ENCODE measurements at places on chromosomes 7 and 10.

DNA sequence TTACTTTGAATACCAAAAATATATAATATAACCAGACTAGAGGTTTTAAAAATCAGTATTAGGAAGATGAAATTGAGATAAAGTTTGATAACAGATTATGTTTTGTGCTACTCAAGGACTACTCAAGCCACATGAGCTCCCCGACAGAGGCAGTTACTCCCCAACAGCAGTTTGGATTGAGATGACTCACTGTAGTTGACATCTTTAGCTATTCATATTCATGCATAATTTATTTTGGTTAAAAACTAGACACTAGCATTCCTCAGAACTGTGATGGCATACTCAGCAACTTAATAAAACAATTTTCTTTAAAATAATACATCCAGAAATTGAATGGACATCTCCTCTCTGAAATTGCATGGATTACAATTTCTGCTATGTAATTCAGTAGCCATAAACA lies 19.6 kb downstream of the PCLO start:
- DNase-seq, result no peak

- DNase-seq, result no peak
Measured at GRCh38 chr7:2066251-2066919, 166.4 kb downstream of the MAD1L1 start.

- no peak for DNase-seq
Measured at GRCh38 chr7:23000597-23001360, 13.2 kb downstream of the HYCC1 start.

DNA sequence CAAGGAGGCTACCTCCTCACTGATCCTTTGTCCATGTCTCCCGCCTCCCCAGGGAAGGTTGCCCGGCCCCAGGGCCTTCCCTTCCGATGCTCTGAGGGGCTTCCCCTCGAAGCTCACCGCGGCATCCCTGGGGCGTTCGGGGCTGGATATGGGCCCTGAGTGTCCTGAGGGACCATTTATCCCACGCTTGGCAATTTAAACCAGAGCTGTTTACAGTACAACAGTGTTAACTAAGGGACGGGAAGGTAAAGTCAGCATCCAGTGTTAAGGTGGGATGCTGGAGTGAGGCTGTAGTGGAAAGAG lies 92.0 kb downstream of the TCERG1L start:
- no peak for DNase-seq

DNA sequence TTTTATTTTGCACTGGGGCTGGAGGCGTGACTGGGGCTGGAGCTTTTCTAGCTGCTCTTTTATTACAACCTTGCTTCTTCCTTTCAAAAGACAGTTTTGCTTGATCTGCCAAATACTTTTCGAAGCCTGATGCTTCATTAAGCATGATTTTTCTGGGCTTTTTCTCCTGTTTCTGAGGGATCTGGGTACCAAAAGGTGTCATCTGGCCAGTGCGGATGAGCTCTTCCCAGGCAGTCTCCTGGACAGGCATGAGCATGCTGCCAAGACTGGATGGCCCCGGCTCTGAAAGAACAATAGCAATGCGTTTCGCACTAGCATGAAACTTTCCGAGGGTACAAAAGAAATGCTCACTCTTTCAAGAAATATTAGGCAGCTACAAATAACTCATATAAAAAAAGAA lies 14.4 kb downstream of the ERCC6 start:
- DNase-seq, result no peak

DNA sequence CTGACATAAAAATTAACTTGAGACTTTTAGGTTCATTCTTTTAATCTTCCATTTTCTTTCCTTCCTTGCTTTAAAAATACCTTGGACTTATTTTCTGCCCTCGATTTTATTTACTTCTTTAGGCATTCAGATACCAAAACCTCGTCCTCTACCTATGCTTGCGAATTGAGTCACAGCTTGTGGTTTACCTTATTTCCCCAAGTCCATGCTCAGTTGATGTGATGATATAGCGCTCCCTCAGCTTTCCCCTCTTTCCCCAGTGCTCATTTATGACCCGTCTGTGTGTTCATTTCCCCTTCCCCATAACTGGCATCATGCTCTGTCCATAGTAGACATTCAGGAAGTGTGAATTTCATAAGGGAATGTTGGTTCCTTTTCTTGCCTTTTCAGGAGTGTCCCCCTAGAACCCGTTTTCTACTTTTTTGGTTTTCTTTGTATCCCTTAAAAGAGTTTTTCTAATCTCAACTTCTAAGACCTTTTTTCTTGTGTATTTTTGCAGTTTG lies 19.1 kb upstream of the PRKRIP1 start:
- DNase-seq, result no peak

DNA sequence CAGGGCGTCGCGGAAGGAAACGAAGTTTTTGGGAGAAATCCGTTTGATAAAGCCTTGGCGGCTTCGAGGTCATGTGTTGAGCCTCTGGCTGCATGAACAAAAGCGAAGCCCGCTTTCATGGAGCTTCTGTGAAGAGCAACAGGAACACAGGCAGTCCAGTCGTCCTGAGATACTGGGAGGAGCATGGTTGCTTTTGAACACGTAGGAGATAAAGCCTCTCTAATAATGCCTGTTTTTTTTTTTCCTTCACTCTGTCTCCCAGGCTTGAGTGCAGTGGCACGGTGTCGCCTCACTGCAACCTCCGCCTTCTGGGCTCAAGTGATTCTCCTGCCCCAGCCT lies 473 bp upstream of the ZNF32 start:
- no peak for DNase-seq

GRCh38 chr7:159070431-159071148 lies 74.1 kb downstream of the VIPR2 start:
- no peak for DNase-seq

DNA sequence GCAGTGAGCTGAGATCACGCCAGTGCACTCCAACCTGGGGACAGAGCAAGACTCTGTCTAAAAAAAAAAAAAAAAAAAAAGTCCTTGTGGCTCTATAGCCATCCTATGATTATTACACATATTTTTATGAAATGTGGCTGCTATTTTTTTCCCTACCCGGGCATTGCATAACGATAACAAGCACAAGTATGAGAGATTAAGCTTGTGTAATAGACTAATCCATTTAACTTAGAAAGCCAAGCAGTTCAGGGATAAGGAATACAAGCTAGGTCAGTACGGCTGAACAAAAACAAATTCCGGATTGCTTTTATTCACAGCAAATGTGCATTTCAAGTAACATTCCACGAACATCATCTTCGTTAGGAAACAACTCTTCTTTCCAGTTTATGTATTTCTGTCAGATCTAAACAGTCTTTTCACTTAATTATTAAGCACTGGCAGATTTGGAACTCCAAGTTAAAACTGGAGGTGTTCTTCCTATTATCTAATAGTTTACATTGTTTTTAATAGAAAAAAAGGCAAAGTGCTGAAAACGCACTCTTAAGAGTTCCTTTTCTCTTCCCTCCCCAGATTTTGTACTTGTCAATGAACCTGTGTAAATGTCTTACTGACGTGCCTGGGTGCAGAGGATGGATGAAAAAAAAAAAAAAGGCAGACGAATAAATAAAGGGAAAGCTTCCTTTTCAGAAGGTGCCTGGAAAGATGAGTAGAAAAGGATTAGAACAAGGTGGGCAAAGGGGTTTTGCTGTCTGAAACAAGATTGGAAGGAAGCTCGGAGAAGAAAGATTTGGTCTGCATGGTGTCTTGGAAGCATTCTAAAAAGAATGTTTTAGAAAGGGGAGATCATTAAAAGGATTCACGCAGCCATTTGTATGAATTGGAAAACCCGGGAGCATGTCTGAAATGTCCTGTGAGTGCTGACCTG lies 81.1 kb downstream of the PRTFDC1 start:
- no peak for DNase-seq

DNA sequence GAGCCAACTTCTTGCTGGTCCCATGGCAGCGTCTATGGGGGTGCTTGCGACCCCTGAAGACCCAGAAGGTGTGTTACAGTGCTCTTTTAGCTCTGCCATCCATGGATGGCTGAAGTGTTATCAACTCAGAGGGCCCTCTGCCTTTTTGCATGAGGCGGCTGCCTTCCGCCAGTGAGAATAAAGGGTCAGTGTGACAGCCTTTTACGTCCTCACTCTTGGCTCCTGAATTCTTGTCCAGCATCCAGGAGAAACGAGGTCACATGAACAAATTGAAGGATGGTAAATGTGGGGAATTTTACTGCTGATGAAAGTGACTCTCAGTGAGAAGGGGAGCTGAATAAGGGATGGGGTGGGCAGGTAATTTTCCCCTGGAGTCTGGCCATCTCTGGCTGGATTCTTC lies 24.1 kb downstream of the SSMEM1 start:
- no peak for DNase-seq

DNA sequence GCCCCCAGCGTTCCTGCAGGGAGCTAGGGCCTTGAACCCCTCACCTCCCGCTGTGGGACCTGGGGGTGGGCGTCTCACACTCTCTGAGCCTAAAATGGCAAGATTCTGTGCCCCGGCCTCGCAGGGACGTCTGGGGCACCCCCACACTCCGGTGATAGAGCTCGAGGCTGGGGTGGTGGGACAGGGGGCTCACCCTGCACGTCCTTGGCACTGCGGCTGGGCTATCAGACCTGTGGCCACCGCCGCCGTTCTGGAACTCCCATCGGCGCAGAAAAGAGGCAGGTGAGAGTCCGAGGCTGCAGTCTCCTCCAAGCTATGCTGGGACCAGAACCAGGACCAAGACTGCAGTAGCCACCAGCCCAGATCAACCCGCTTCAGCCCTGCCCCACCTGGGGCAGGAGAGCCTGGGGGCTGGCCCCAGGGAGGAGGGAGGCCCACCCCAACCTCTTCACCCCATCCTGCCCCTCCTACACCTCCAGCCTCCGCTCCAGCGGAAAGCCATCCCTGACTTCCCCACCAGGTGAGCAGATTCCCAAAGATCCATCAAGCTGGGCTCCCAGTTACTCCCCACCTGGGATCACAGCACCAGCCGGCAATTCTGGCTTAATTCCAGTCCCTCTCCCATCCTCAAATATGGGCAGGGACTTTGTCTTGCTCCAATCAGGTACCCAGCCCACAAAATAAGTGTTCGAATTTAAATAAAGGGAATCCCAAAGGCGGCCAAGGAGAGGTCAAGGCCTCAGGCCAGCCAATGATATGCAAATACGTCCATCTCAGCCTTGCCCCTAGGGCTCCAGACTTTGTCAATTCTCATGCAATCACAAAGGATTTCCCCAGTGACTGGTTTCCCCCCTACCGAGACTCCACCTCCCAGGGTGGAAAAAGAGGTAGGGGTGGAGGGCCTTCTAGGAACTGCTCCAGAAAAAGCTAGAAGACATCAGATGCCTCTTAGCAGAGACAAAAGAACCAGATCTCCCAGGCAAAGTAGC lies 16.4 kb downstream of the TNRC18 start:
- DNase-seq, result no peak

GRCh38 chr7:157944051-157944450 lies 607.2 kb downstream of the DNAJB6 start:
- DNase-seq, result no peak

- DNase-seq, result peak; percentile 62
Measured at GRCh38 chr10:323651-324293, 188.5 kb downstream of the ZMYND11 start.

DNA sequence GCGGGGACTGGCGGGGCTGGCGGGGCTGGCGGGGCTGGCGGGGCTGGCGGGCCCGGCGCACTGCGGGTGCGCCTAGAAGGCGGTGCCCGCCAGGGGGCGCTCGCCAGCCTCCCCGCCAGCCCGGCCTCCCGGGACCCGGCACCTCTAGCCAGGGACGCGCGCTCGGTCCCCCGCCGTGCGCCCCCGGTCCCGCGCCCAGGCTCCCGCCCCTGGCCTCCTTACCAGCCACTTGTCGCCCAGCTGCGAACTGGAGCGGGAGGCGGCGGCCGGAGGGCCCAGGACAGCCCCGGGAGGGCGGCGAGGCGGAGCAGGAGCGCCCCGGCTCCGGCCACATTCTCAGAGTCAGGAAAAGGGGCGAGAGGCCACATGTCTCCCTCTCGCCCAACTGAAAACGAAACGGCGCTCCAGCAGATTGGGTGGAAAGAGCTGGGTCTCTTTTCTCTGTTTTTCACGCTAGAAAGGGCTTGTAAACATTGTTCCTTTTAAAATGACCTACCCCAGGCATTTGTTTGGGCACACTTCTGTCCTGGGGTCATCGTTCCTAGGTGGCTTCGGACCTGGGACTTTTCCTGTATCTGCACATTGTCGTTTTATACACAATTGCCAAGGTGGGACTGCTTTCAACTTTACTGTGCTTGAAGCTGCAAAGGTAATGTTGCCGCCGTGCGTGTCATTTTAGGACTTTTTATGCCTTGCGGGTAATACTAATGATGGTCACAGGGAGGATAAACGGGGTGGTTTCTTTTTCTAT lies 378 bp upstream of the PRKCQ start:
- DNase-seq, result peak; percentile 53

DNA sequence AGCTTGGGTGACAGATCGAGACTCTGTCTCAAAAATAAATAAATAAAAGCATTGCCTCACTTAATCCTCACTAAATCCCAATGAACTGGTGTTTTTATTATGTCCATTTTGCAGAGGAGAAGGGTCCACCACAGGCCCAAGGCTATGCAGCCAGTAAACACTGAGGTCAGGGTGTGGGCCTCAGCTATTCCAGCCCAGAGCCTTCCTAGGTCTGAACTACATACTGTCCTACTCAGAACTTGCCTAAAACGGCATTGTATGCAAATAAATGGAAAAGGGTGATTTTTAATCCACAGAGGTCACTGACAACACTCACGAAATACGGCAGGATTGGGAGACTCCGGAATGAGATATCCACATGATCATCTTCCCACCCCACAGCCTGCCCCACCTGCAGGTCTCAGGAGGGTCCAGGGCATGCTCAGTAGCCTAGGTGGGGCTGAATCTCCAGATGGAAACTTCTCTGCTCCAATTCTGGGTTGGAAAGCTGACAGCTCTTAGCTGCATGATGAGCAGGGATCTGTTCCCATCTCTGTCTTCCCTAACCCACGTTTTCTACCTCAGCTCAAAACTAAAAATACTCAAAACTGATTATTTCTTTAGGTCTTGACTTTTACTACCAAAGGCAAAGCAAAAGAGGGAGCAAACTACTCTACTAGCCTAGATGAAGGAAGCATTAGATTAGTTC lies 121.0 kb downstream of the SORBS1 start:
- DNase-seq, result no peak

GRCh38 chr7:74606101-74606908 lies 51.2 kb upstream of the GTF2I start:
- DNase-seq, result no peak

- DNase-seq, result no peak
Measured at GRCh38 chr7:157664871-157665633, 328.2 kb downstream of the DNAJB6 start.

- no peak for DNase-seq
Measured at GRCh38 chr7:151291206-151291605, 42.7 kb upstream of the SMARCD3 start.

- DNase-seq, result no peak
Measured at GRCh38 chr7:55299273-55299967, 65.7 kb upstream of the LANCL2 start.

- DNase-seq, result no peak
Measured at GRCh38 chr7:134188311-134188710, 61.2 kb downstream of the LRGUK start.
